ENCODE measurements at places on chromosomes 6 and 20. TPM values are rescaled to one million over a fixed set of nuclear protein-coding genes. Genes with fewer than 3 reads are reported as not detected.

ZNF334 gene
- 0.58 TPM for total RNA-seq

GRCh38 chr6:1860756-1861348 is 251.1 kb downstream of the FOXC1 start:
- DNase-seq = no peak

SOX18 gene
- 1.1 TPM for total RNA-seq

- DNase-seq = no peak
These were observed 32.2 kb upstream of the HEY2 start for GRCh38 chr6:125717120-125717731.

GABRR1 gene
- not detected for total RNA-seq

KCNK5 gene
- total RNA-seq = 3.5 TPM

- DNase-seq = no peak
These were observed 22.1 kb downstream of the CAGE1 start for GRCh38 chr6:7367408-7367807.

DNA sequence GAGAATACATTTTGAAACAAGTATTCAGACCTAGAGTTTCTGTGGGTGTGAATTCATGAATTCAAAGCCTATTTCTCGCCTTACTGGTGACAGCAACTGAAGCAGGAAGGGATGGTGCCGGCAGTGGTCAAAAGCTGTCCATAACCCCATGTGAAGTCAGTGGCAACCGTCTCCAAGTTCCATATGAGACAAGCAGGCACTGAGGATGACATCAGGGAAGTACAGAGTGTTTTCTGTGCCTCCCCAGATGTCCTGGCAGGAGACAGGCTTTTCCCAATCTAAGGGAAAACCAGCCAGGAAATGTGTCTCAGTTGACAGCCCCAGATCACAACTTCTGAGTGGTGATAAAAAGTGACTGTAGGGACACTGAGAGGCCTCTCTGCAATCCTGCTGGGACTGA is 66.6 kb downstream of the HIVEP2 start:
- no peak for DNase-seq

OR2H1 gene
- not detected for total RNA-seq

DNA sequence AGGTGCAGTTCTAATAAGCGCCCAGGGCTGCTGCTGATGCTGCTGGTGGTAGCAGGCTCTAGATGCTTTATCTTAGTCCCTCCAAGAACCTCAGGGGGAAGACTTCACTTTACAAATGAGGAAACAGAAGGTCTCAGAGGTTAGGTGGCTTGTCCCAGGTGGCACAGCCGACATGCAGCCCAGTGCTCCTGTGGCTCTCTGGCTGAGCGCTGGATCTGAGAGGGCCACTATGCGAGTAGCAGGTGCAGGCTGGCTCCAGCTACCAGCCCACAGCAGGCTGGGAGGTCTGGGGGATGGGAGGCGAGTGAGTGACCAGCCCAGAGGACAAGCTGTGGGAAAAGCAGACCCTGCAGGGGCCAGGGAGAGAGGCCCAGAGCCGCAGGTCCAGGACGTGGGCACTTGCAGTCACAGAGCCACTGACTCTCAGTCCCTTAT is 90.9 kb downstream of the PRND start:
- no peak for DNase-seq

GRCh38 chr20:47574616-47575364 is 73.1 kb downstream of the NCOA3 start:
- DNase-seq = peak; percentile 26

GRCh38 chr6:12785301-12785700 is 68.7 kb downstream of the PHACTR1 start:
- peak; percentile 62 for DNase-seq

NOTCH4 gene
- 1.7 TPM for total RNA-seq

DNA sequence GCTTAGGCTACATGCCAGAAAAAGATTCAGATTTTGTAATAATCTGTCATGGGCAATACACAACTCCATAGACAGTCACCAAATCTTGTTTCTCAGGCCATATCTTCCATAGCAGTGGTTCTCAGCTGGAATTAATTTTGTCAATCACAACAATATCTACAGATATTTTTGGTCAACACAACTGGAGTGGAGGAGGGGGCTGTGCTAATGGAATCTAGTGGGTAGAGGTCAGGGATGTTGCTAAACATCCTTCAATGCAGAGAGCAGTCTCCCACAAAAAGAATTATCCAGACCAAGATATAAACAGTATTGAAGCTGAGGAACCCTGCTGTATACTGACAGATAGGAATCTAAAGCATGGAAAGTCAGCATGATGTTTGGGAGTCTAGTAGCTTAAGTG is 174.6 kb downstream of the UBE3D start:
- no peak for DNase-seq

GRCh38 chr6:128095362-128095761 is 194.5 kb upstream of the THEMIS start:
- DNase-seq = no peak

TGM3 gene
- total RNA-seq = not detected

- no peak for DNase-seq
These were observed 35.2 kb upstream of the PAQR8 start for GRCh38 chr6:52326540-52327364.

TSBP1 gene
- total RNA-seq = not detected

PHACTR3 gene
- total RNA-seq = 26.4 TPM

DNA sequence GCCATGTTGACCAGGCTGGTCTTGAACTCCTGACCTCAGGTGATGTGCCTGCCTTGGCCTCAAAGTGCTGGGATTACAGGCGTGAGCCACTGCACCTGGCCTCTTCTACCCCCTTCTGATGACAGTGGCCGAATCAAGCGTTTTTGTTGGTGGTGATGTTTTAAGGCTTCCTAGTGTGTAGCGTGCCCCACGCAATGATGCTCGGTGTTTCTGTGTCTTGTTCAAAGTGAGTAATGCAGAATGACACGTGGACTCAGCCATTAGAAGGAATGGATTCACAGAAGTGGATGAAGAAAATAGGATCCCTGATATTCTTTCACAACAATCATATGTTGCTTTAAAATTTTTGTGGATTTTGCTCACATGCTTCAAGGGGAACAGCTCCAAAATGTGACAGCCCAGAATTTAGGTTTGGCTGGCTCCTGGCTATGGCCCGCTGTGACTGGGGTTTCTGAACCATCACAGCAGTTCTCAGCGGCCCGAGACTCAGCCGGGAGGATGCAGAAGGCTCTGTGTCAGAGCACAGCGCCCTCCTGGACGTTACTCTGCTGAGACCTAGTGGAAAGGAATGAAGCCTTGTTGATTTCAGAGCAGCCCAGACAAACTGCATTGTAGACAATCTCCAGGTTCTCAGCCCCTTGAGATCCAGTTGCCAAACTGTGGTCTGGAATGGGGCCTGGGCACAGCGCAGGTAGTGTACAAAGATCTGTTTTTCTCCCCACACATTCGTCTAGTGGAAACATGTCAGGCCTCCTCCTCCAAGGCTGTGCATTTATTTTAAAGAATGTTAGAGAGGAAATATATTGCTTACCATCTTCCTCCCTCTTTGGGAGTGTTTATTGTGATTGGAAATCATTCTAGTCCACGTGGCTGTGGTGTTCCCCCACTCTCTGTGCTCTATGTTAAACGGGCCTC is 57.6 kb upstream of the TIAM2 start:
- no peak for DNase-seq

- DNase-seq = peak; percentile 46
These were observed 422.9 kb upstream of the PLCB4 start for GRCh38 chr20:8646033-8646441.

DNA sequence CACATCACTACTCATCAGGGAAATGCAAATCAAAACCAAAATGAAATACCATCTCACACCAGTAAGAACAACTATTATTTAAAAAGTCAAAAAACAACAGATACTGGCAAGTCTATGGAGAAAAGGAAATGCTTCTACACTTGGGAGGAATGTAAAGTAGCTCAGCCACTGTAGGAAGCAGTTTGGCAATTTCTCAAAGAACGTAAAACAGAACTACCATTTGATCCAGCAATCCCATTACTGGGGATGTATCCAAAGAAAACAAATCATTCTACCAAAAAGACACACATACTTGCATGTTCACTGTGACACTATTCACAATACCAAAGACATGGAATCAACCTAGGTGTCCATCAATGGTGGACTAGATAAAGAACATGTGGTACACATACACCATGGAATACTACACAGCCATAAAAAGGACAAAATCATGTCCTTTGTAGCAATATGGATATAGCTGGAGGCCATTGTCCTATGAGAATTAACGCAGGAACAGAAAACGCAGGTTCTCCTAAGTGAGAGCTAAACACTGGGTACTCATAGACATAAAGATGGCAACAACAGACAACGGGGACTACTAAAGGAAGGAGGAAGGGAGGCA is 260.4 kb downstream of the RNGTT start:
- DNase-seq = no peak

DNA sequence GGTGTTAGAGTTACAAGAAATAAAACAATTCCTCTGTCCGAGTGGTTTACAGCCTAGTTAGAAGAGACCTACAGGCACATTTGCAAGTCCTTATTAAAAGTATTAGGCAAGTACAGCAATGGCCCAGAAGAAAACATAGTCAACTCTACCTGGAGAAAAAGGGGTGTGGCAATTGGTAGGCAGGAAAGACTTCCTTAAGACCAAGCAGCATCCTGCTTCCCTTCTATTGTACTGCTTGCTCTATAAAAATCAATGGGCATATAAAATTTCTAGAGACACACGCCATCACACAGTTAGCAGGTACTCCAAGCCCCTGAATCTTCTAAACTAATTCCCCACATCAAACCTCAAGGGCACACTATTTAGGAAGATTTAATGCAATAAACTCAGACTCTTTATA is 185.6 kb downstream of the ATXN1 start:
- peak; percentile 9 for DNase-seq

DNA sequence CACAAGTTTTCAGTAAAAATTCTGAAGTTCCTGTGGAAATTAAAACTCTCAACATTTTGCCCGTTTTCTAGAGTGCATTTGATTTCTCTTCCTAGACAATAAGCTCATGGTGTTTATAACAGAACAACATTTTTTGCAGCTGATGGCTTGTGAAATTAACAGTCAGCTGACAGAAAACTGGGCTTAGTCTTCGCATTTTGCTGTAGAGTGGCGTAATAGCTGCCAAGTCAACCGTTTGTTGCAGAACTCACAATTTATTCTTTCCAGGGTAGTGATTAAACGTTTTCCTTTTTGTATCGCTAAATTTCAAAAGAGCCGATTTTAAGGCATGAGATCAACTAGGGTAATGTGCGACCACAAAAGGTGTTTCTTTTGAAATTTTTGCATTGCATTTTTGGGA is 1.4 kb downstream of the SPO11 start:
- no peak for DNase-seq

DNA sequence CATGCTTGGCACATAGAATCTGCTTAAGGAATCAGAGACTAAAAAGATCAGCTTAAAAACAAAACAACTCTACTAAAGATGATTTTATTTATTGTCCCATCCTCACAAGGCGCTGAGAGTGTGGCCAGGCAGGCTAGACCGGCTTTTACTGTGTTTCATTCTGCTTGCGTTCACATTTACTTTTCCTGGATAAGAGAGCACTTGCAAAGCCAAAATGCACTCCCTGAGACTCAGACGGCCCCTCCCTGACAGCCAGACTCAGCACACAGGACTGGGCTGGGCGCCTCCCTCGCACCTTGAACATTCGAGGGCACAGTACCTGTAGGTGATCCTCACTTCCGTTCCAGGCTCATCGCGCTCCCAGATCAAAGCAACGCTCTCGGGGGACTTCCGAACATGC is 10.2 kb downstream of the ACSS1 start:
- DNase-seq = no peak

GRCh38 chr20:845941-846893 is 12.7 kb downstream of the FAM110A start:
- no peak for DNase-seq

- DNase-seq = no peak
These were observed 351.9 kb upstream of the PRND start for GRCh38 chr20:4369798-4370124.

GRCh38 chr20:15528391-15529111 is 1044.7 kb downstream of the KIF16B start:
- DNase-seq = no peak

NEU1 gene
- 31.7 TPM for total RNA-seq

GRCh38 chr6:14159090-14159489 is 41.5 kb downstream of the CD83 start:
- no peak for DNase-seq

DNA sequence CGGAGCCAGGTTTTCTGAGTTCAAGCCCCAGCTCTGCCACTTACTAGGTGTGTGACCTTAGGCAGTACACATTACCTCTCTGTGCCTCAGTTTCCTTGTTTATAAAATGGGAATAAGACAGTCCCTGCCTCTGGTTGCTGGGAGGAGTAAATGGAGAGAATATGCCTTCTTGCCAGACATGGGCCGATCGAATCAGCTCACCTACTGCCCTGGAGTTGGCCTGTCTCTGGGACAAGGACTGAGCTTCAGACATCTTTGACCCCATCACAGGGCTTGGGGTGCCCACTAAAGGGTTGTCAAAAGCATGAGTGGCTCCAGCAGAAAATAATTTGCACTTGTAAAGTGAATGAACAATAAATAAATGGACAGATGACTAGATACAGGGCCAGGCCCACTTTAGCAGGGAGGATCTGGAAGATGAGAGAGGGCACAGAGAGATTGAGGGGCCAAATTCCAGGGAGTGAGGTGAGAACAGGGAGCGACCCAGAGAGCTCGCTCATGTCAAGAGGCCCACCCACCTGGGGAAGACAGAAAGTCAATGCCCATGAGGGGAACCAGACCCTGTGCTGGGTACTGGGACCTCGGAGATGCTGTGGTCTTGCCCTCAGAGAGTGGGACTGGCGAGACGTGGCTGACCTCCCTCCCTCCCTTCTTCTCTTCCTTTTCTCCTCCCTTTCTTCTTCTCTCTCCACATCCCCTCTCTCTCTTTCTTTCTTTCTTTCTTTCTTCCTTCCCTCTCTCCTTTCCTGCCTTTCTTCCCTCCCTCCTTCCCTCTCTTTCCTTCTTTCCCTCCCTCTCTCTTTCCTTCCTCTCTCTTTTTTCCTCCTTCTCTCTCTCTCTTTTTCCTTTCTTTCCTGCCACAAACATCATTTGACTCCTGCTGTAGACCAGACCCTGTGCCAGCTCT is 3.9 kb upstream of the BPIFA2 start:
- DNase-seq = no peak

DNA sequence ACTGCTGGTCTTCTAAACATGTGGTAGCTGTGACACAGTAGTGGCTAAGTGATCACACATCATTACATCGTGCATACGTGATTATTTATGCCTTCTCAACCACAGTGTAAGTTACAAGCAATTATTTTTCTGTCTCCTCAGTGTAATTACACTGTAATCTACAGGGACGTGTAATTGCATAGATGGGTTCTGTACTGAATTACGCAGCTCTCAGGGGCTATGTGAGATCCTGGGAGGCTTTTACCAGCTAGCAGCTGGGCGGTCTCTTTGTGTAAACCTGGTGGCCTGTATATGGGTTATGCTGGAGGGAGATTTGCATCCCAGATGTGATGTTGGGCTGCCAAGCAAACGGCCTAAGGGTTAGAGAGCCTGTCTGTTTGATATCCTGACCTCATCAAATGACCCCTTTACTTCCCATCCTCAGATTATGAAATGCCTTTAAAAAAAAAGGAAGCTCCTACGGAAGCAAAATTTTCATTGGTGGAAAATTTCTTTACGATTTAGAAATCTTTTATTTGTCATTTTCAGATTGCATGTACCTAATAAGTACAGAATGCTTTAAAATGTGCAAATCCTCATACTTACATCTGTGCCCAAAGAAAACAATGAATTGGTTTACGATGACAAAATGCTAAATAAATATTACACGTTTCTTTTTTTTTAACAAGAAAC is 402.8 kb upstream of the JAG1 start:
- no peak for DNase-seq

MYMX gene
- total RNA-seq = not detected
